ENCODE measurements at places on chromosomes 5 and 9.

DNA sequence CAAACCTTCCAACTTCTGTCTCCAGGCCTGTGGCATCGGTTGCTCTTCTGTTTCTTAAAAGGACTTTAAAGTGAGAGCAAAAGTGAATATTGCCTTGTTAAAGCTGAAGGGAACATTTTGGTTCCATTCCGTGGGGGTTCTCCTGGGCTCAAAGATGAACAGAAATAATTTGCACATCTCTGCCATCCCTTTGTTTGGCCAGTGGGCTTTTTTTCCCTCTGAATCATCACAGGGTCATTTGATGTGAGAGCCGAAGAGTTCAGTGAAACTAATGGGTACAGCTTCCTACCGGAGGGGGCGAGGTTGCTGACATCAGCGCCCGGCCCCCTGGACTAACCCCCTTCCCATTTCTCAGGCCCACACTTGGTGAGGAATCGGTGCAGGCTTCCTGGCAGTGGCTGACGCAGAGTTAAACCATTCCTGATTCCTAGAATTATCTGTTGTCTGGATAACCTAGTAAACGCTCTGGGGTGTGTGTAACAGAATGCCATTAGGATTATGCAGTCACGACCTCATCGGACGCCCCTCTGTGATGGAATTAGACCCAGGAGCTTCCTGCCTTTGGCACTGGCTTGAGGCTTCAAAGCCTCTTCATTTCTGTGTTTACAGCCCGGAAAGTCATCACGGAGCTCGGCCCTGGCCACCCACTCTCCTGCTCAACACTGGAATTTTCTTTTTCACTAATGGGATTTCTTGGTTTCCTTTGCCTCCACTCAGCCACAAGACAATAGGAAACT is 61.6 kb upstream of the RPL26L1 start:
- DNase-seq, result no peak

DNA sequence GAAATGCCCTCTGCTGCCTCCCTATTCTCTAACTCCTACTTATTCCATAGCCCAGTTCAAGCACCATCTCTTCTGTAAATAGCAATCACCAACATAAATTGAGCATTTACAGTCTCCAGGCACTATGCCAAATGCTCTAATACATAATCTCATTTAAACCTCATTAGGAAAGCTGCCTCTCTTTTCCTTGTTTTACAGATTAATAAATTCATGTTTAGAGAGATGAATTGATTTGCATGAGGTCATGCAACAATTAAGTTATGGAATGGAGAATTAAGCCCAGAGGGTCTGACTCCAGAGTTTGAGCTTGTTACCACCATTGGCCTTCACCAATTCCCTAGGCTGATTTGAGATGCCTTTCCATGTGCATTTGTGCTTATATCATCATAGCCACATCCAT is 23.4 kb upstream of the RFX3 start:
- no peak for DNase-seq

- DNase-seq, result no peak
Observed at GRCh38 chr5:125227333-125228095, 481.1 kb upstream of the ZNF608 start.

DNA sequence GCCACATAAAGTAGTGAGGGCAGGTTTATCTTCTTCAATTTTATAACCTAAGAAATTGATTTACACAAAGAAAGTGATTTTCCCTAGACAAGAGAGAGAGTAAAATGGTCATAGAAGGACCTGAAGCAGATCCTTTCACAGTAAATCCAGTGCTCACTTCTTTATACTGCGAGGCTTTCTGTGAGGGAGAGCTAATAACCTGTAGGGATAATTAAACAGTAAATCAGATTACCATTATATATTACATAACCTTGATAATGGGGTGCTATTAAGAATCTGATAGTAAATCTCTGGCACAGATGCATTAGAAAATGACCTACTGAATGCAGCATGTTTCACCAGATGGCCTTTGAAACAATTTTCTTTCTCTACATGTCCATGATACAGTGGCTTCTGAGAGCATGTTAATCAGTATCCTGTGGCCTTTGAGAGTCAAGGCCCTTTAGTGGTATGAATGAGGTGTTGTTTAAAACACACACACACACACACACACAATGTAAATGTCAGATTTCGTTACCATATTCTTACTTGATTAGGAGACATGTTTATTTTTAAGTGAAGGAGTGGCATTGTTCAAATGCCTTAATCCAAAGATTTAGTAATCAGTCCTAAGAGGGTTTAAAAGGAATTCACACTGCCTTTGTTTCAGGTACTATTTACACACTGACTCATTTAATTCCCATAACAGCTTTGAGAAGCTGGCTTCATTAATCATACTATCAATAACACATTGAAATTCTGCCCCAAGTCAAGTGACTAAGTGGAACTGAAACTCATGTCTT is 124.7 kb downstream of the ALDH1A1 start:
- no peak for DNase-seq

GRCh38 chr9:23526806-23527205 is 299.2 kb downstream of the ELAVL2 start:
- no peak for DNase-seq

- no peak for DNase-seq
Observed at GRCh38 chr9:136582977-136583735, 37.3 kb upstream of the NOTCH1 start.

GRCh38 chr9:1042466-1042865 is 7.7 kb upstream of the DMRT2 start:
- no peak for DNase-seq

GRCh38 chr5:111243318-111243717 is 19.1 kb downstream of the CAMK4 start:
- DNase-seq, result no peak

DNA sequence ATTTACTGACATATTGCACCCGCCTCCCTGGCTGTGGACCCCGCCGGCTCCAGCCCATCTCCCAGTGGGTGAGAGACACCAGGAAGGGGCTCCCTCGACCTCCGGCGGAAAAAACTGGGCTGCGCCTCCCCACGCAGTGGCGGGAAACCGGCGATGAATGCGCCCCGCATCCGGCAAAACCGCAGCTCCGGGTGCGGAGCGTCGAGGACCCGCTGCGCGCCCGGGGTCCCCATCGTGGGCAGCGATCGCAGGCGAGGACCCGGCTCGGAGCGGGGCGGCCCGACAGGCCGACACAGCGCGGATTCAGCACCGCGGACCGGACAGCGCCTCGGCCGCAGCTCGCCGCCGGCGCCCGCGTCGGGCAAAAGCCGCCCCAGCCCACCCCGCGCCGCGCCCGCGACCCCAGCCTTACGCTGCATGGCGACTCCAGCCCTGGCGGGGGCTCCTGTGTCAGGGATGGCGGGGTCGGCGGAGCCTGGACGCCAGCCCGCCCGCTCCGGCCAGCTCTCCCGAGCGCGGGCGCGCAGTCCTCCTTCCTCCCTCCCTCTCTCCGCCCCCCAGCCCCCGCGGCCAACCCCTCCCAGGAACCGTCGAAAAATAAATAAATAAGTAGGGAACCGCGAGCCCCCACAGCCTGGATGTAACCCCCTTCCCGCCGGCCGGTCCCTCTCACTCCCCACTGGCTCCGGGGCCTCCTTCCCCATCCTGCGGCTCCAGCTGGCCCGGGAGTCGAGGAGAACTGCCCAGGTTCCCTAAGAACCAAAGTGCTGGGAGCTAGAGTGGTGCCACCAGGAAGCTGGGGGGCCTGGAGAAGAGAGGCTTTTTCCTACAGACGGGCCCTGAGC is 3.1 kb downstream of the LHX3 start:
- no peak for DNase-seq

- peak; percentile 70 for DNase-seq
Observed at GRCh38 chr9:112793213-112793810, 42.8 kb downstream of the SNX30 start.

GRCh38 chr5:82275216-82275664 is 2.9 kb downstream of the RPS23 start:
- no peak for DNase-seq

DNA sequence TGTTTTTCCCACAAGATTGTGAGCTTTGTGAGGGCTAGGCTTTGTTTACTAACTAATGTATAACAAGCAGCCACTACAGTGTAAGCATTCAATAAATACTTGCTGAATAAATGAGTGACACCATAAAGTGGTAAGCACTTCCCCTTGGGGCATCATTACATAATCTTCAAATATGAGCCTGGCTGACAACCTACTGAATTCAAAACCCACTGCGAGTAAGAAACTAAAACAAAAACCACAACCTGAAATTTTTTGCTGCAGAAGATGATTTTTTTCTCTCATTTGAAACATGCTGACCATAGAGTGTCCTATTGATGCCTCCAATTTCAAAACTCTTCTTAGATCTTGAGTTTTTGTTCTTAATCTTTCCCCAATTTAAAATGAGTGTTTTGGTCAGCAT is 331.3 kb upstream of the CCNG1 start:
- DNase-seq, result no peak

DNA sequence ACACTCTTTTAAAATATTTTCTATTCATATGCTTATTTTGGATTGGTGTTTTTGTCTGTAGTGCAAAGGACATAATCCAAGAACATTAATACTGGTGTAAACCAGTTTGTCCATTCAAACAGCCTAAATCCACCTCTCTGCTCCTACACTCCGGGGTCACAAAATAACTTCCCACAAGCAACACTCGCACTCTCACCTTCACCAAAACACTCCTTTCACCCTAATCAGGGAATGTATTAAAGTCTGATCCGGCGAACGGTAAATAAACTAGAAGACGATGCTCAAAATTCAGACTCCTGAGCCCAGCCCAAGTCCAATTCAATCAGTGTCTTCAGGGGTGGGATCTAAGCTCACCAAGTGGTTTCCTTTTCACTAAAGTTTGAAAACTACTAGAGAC is 649 bp downstream of the AP3B1 start:
- DNase-seq, result no peak

DNA sequence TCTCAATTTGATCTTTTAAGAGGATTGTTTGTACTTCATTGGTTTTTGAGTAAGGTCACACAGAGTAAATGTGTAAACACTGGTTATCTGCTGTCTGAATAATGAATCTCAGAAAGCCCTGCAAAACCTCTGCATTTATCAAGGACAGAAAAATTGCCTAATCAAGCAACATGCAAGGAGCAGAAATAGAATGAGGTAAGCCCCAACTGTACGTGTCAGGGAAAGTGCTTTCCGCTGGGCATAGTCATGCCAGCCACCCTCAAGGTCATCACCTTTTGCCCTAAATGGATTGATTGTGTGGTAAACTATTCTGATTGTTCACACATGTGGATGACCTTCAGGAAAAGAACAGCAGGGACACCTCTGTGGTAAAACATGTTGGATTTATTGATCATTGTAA is 376.9 kb upstream of the KCNN2 start:
- no peak for DNase-seq

DNA sequence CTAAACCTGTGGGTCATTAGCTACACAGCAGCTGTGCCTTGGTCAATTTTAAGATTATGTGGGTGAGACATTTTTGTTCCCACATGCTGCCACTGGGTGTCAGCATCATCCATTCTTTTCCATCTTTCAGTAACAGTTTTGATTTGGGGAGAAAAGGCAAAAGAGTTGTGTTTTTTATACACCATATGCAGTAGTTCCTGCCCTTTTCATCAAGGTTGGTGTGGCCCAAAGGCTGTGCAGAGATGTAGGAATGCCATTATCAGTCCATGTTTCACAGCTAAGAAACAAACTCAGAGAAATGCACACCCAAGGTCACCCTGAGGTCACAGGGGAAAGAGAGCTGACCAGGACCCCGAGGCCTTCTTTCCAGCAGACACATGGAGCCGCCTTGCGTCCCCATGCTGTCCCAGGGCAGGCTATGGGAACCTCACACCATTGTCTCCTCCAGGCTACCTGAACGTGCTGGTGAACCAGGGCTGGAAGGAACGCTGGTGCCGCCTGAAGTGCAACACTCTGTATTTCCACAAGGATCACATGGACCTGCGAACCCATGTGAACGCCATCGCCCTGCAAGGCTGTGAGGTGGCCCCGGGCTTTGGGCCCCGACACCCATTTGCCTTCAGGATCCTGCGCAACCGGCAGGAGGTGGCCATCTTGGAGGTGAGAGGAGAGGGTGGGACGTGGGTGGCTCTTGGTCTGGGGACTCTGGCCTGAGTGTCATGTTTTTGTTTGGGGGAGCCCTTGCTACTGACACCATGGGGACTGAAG is 27.8 kb upstream of the GRPEL2 start:
- no peak for DNase-seq

DNA sequence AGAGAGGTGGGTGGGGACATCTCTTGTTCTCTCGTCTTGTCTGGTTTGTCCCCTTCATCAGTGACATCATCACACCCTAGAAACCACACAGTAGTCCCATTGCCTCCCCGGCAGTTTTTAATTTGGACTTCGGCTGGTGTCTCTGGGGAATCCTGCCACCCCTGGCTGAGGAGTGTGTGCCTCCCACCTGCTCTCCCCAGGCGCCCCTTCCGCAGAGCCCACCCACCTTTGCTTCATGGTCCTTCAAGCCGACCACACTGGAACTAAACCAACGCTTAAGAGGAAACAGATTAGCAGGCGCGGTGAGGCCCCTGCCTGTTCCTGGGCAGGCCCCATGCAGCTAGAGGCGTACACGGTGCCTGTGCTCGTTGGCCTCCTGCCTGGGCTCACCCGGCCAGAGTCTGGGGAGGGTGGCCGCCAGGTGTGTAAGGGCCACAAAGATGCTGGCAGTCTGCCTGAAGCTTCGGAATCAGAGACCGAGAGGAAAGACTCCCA is 107.6 kb upstream of the SPRY4 start:
- DNase-seq, result no peak

DNA sequence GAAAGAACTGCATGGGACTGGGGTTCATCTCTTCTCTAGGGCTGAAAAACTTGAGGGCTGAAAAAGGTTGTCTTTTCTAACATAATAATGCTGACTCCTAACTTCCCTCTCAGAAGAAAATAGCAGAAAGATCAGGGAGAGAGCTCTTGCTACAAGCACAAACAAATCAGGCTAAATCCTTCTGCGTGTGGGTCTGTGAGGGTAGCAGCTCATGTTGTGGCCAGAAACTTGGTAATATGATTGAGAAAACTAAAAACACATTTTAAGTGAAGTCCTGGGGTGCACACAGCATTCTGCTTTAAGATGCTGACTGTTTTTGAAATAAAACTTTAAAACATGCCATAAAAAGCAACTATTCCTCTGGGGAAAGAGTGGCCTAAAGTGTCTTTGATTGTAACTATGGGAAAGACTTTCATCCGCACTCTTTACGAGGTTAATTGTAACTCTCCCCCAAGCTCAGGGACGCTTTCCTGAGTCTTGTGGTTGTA is 56.7 kb downstream of the SAXO1 start:
- DNase-seq, result no peak

DNA sequence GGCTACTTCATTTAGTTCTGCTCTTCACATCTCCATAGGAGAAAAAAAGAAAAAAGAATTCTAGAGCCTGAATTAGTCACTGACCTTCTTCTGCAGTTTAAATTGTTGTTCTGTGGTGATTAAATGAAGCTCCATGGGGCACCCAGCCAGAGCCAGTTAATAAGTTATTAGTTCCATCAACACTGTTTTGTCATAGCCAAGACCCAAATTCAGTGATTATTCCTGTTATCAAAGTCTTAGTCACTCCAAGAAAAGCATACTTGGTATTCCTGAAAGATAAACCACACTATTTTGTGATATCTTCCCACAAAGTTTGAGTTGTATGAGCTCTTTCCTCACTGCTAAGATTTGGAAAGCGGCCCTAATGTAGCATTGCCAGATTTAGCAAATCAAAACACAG is 134.8 kb upstream of the RGMB start:
- DNase-seq, result no peak

GRCh38 chr9:98500337-98500919 is 208.3 kb downstream of the GABBR2 start:
- DNase-seq, result no peak

- no peak for DNase-seq
Observed at GRCh38 chr5:6729386-6730310, 16.4 kb downstream of the TENT4A start.

- no peak for DNase-seq
Observed at GRCh38 chr5:55160493-55161209, 680 bp downstream of the GPX8 start.

Data from stimulated activated CD4-positive, alpha-beta T cell treated with anti-CD3 and anti-CD28 coated beads, Interleukin-15, amount 100 ng/mL, for 1 hour (primary cell).